ENCODE measurements at places on chromosomes 5 and 9.

DNA sequence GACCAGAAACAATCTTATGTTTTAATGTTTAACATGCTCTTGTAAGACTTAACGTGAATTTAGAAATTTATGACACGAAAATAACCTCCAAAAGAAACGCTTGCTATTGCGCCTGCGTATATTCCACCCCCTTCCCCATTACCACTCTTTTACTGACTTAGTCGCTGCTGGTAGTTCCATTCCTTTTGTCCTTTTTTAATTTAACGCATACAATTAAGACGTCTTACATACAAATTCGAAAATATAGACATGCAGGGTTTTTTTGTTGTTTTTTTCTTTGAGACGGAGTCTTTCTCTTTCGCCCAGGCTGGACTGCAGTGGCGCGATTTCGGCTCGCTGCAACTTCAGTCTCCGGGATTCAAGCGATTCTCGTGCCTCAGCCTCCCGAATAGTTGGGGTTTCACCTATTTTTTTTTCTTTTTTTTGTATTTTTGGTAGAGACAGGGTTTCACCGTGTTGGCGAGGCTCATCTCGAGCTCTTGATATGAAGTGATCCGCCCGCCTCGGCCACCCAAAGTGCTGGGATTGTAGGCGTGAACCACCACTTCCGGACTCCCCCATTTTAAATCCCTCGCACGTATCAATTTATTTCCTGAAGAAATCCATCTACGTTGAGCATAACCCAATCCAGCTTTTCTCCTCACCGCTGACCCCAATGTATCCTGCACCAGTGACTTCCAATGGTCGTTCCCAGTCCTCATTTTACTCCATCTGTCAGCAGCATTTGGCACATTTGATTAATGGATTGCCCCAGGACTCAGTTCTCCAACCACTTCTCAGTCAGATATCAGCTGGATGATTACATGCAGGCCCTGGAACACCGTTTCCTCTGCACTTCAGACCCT is 684 bp upstream of the MED7 start:
- no peak for DNase-seq

- DNase-seq = no peak
Observed at GRCh38 chr9:72874344-72874743, 78.5 kb downstream of the ALDH1A1 start.

- DNase-seq = no peak
Observed at GRCh38 chr5:74017112-74017511, 391.1 kb downstream of the ARHGEF28 start.

DNA sequence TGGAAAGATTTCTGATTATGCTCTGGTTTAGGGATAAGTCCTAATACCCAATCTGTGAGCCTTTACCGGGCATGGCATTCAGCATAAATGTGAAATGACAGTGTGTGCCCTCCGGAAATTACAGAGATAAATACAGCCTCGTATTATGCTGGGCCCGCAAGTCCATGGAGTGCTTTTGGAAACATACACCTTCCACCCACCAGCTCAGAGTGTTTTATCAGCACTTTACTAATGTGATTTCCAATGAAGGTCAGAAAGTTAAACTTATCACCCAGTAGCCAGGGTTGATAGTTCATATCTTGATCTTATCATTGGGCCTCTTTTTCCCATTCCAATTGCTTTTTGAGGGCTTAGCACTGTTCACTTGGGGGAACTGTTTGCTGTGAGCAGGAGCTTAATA is 94.8 kb downstream of the SGCD start:
- DNase-seq = no peak

GRCh38 chr5:73950441-73950873 is 324.5 kb downstream of the ARHGEF28 start:
- no peak for DNase-seq

- DNase-seq = no peak
Observed at GRCh38 chr9:93207326-93207814, 23.4 kb downstream of the WNK2 start.

GRCh38 chr5:103539376-103540330 is 22.9 kb downstream of the NUDT12 start:
- DNase-seq = no peak

GRCh38 chr9:117302487-117302886 is 112.4 kb downstream of the ASTN2 start:
- no peak for DNase-seq

DNA sequence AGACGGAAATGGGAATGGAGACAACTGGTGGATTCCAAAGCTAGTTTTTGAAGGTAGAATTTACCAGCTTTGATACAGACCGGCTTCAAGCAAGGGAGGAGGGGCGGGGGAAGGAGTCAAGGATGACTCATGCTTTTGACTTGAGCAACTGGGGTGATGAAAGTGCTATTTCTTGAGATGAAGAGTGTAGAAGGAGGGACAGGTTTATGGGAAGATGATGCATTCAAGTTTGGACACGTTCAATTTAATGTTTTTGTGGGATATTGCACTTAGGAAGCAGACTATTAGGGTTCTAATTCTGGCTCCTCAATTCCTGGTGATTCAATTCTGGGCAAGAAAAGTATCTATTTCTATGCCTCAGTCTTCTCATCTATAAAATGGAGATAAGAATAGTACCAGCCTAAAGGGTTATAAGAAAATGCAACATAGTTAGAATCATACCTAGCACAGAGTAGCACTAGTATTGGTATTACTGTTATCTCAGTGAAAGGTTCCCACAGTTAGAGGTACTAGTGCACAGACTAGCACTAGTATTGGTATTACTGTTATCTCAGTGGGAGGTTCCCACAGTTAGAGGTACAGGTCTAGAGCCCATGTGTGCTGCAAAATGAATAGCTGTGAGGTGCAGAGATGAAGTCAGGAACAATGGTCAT is 4.6 kb downstream of the NIPAL4 start:
- no peak for DNase-seq

DNA sequence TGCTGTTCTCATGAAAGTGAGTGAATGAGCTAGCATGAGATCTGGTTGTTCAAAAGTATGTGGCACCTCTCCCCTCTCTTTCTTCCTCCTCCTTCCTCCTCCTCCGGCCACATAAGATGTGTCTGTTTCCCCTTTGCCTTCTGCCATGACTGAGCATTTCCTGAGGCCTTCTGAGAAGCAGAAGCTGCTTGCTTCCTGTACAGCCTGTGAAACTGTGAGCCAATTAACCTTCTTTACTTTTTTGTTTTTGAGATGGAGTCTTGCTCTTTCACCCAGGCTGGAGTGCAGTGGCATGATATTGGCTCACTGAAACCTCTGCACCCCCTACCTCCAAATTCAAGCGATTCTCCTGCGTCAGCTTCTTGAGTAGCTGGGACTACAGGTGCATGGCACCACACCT is 6.1 kb downstream of the S100Z start:
- DNase-seq = no peak

GRCh38 chr5:164153469-164154172 is 648.2 kb downstream of the MAT2B start:
- DNase-seq = no peak

GRCh38 chr5:18305288-18305924 is 671.1 kb downstream of the TAF11L14 start:
- no peak for DNase-seq

- no peak for DNase-seq
Observed at GRCh38 chr9:37184905-37185867, 64.8 kb downstream of the ZCCHC7 start.

- DNase-seq = no peak
Observed at GRCh38 chr5:76050134-76050533, 33.0 kb upstream of the SV2C start.

- DNase-seq = no peak
Observed at GRCh38 chr9:676780-677438, 164.6 kb upstream of the DMRT1 start.

DNA sequence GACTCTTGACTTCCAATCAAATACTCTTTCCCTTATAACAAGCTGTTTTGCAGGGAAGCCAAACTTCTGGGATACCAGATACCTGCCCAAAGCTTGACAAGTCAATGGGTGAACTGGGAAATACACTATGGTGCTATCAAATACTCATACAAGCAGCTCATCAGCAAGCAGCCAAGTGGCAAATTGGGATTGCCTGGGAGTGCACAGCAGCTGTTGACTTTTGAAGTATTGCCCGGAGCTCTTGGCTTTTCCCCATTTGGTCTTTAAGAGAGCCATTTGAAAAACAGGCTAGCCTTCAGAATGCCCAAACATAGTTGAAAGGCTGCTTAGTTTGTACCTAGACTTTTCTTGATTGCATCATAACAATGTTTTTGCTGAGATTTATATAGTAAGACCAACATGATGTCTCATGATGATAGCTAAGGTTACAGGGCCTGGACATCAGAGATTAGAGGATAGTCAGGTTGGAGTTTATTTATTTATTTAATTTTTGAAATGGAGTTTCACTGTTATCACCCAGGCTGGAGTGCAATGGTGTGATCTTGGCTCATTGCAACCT is 210.1 kb upstream of the ZNF608 start:
- DNase-seq = no peak

DNA sequence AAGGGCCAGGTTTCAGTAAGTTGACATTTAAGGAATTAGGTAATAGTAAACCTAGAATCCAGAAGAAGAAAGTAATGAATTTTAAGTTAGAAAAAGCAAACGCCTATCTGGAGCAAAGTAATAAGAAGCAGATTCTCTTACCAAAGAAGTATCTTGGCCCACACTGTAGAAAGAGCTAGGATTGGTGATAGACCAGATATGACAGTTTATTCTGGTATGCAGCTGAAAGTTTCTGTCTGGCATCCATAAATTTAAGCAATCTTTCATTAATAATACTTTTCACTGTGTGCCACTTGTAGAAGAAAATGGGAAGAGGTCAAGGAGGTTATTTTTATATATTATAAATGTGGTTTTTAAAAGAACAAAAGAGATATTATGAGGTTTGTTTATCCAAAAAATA is 3.0 kb downstream of the RECK start:
- DNase-seq = no peak

DNA sequence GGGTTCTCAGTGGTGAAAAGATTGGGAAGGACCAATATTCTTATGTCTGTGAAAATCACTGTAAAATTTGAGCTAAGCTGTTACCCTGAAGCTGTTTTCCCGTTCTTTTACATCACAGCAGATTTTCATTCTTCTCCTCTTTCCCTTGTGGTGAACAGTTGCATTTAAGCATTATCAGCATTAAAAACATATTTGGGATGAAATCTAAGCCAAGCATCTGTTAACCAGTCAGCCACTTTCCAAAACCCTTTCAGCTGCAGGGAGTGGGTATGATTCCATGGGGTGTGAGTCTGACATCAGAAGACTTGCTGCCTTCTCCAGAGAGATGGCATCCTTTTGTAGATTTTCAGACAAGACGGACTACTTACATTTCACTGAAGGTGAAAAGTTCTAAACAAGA is 97.2 kb downstream of the TRIO start:
- DNase-seq = no peak

DNA sequence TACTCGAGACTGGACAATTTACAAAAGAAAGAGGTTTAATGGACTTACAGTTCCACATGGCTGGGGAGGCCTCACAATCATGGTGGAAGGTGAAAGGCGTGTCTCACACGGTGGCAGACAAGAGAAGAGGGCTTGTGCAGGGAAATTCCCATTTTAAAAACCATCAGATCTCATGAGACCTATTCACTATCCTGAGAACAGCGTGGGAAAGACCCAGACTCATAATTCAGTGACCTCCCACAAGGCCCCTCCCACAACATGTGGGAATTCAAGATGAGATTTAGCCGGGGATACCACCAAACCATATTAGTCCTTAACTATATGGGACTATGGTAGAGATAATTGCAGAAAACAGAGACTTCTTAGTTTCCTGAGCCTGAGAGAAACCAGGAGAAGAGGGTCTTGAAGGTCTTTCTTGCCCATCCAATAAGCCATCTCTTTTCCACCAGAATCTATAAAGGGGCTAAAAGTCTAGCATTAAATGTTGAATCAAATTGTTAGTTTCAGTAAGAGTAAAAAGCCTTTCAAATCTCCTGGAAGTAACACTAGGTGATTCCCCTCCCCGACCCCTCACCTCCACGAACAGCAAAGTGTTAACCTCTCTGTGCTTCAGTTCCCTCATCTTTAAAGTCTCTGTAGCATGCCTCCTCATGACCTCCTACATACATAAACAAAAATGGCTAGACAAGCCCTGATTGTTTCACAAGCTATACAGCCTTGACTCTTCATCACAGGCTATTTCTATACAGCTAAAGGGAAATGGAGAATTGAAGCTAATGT is 259.1 kb downstream of the TMEM167A start:
- DNase-seq = no peak

DNA sequence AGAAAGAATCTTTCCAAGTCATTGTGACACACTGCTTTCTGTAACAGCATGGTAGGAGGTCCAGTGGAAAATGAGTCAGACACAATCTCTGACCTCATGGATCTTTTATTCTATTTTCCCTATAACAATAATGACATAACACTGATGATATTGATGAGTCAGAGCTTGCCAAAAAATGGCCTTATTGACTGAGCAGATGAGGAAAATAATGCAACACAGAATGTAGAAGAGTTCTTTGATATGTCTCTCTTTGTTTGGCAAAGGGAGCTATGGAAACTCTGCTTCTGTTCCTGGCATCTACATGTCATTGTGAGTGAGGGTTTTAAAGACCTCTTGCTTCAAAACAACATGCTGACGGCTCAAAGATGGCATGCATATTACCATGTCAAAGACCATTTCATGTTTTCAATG is 443.1 kb upstream of the ZNF608 start:
- DNase-seq = no peak

DNA sequence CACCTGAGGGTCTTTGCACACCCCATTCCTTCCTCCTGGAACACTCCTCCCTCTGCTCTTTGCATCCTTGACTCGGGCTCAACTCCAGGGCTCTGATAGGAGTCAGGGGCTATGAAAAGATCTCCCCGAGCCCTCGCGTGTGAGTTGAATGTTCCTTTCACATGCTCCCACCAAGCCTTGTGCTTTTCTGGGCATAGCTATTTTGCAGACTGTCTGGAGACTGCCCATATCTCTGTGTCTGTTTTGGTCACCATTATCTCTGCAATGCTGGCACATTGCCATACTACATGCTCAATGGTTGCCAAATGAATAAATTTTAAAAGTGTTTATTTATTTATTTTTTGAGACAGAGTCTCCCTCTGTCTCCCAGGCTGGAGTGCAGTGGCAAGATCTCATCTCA is 56.9 kb upstream of the PLPP1 start:
- DNase-seq = no peak

DNA sequence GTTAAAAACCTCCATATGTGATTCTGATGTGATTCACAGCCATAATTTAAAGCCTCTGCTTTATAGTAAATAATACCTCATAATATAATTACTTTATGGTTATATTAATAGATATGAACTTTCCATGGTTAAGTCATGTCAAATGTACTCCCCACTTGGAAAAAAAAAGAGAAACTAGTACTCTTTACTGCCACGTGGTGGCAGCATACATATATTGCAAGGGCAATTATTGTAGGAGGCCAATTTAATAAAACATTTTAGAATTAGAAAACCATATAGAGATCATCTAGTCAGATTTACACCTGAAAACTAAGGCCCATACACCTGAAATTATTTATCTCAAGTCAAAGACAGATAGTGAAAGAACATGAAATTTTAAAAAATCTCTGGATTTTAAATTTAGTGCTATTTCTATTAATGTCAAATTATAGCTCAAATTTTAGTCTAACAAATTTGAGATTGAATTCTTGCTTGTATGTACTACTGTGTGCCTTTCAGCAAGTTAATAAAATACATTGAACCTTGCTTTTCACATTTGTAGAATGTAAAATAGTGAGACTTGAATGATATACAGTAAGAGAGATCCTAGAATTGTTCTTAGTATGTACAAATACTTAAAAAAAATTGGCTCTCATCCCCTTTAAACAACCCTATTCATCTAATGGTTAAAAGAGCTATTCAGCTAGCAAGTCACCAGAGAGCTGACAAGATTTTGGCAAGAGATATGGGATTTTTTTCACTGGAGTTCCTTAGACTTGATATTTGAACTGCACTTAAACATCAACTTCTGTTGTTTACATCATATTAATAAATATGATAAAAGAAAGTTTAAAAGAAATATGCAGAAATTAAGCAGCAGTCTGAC is 603.8 kb downstream of the TLE4 start:
- DNase-seq = no peak

Data from stimulated activated CD8-positive, alpha-beta memory T cell treated with anti-CD3 and anti-CD28 coated beads, Interleukin-2, amount 100 ng/mL, for 1 hour (primary cell).